ENCODE measurements at places on chromosomes 7 and 10.

DNA sequence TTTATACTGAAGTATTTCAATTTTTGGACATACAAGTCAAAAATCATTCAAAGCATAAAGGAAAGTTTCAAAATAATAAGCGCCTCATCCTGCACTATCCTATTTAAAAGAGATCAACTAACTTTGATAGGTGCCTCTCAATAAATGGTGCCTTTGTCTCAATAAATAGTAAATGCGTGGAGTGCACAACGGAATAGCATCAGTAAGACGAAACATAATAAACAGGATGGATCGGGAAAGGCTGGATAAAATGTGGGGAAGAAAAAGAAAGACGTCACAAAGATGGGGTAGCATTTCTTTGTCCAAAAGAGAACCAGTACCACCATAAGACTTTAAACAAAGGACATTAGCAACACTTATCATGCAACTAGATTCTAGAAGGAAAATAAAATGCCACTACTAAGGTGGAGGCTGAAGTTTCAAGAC, 571 bp upstream of the PRKAR2B start:
- DNase-seq = no peak

- no peak for DNase-seq
Measured at GRCh38 chr7:121304102-121304658, 24.6 kb upstream of the WNT16 start.

GRCh38 chr10:91036807-91037411, 116.0 kb upstream of the ANKRD1 start:
- DNase-seq = no peak

DNA sequence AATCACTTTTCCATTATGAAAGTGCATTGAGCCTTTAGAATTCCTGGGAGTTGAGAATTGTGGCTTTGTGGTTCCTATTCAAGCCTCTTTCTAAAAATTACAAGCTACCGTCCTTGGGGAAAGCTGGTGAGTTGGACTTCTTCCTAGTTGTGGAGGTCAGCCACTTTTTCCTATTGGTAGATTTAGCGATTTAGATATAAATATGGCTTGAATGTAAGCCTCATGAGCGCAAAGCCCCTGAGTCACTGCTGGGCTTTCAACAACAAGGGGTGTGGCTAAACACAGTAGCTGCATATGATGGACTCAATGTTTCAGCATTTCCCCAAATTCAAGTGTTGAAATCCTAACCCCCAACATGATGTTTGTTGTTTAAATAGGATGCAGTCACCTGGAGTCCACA, 150.0 kb upstream of the IGFBP3 start:
- no peak for DNase-seq

DNA sequence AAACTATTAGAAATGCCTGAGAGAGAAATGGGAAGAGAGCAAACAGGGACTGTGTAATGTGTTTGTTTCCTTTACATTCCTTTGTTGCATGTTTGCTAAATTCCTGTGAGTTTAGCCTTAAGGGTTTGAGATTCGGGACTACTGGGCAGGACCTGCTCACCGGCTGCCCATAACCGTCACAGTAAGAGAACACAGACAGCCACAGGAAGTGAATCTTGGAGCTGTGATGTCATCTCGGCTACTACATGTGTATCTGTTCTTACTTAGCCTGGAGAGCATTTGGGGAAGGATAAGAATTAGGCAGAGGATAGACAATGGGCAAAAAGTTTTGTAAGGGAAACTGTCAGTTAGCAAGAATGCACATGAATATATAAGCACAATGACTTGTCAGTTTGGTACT, 485.1 kb upstream of the KLF6 start:
- no peak for DNase-seq

- no peak for DNase-seq
Measured at GRCh38 chr7:140585333-140585732, 55.3 kb downstream of the DENND2A start.

GRCh38 chr10:88045096-88045495, 181.7 kb downstream of the PTEN start:
- DNase-seq = no peak

- DNase-seq = no peak
Measured at GRCh38 chr7:39985398-39985918, 35.4 kb downstream of the CDK13 start.

DNA sequence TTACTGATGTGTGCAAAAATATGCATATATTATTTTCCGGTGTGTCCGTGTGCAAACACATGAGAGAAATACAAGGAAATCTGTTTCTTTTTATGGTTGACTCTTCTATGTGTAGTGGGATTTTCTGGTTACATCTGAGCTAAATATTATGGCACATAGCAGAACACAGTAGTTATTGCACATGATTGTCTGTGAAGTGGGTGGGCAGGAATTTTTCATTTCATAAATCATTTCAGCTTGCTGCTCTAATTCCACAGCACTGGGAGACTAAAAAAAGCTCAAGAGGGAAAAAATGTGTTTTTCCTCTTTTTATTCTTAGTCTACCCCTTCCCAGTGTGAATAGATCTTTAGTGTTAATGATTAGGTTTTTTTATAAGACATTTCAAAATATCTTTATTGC, 197.9 kb downstream of the MBL2 start:
- no peak for DNase-seq

DNA sequence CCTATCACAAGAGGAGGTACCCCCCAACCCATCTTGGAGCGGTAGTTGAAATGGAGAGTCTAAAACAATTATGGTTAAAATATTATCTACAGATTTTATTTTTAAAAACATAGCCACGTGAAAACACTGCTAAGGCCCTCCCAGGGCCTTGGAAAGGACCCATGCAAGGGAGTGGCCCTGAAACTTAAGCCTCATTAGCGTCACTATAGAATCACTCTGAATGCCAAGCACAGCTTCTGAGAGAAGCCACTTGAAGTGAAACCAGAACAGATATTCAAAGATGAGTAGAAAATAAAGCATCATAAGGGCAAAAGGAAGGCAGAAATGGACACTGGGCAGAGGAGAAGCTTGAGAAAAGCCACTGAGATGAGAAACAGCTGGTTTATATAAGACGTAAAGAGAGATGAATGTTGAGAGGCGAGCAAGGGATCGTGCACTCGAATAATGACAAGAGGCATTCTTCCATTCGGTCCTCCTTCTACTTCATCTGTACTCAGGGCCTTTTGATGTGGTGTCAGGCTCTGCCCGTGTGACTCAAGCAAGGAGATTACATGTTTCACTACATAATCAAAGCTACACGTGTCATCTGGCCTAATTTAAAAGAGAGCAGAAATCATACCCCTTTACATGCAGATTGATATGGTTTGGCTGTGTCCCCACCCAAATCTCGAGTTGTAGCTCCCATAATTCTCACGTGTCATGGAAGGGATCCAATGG, 33.4 kb upstream of the SLC39A12 start:
- no peak for DNase-seq

- DNase-seq = no peak
Measured at GRCh38 chr7:140623980-140624379, 16.6 kb downstream of the DENND2A start.

- no peak for DNase-seq
Measured at GRCh38 chr7:71026680-71027079, 105.3 kb upstream of the GALNT17 start.

DNA sequence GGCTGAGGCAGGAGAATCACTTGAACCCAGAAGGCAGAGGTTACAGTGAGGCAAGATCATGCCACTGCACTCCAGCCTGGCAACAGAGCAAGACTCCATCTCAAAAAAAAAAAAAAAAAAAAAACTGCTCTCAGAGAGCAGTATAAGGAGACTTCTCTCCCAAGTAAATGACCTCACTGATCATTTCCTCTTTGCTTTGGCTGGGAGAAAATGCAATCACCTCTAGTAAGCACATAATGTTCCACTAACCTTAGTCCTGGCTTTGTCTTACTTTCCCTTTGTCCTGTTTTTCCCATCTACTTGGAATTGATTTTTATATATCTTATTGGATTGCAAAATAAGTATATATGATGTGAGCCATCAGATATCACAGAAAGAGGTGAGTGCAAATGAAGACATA, 2.5 kb downstream of the SLC25A13 start:
- DNase-seq = no peak

- DNase-seq = no peak
Measured at GRCh38 chr7:105473163-105473562, 48.9 kb downstream of the PUS7 start.

- no peak for DNase-seq
Measured at GRCh38 chr10:73423309-73423708, 9.5 kb upstream of the ANXA7 start.

GRCh38 chr7:36045326-36045725, 107.7 kb upstream of the EEPD1 start:
- no peak for DNase-seq

GRCh38 chr7:2573761-2574160, 15.0 kb downstream of the IQCE start:
- no peak for DNase-seq

DNA sequence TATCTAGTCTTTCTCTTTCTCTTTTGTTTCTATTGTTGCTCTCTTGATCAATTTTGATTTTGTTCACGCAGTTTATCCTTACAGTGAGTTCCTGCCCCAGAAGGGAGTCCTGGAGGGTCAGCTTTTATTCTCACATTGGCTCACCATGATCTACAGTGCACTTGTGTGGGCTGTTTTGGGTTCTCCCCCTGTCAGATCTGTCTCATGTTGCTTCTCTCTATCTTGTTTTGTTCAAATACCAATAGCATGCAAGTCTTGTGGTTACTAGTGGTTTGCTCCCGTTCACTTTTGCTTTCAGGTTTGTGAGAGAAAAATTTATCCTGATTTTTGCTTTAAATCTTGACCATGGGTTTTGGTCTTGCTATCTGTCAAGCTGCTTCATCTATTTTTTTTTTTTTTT, 74.3 kb downstream of the PTN start:
- no peak for DNase-seq

GRCh38 chr7:127995156-127995880, 35.9 kb downstream of the LRRC4 start:
- DNase-seq = no peak

GRCh38 chr7:120462991-120463390, 190.0 kb downstream of the KCND2 start:
- no peak for DNase-seq

- no peak for DNase-seq
Measured at GRCh38 chr10:37619336-37619735, 238.1 kb downstream of the ZNF248 start.

GRCh38 chr10:3735175-3735574, 49.8 kb downstream of the KLF6 start:
- no peak for DNase-seq

- DNase-seq = no peak
Measured at GRCh38 chr7:126948664-126949063, 304.1 kb downstream of the GRM8 start.

- DNase-seq = no peak
Measured at GRCh38 chr7:126843336-126843735, 409.4 kb downstream of the GRM8 start.

GRCh38 chr10:122543676-122544445, 16.7 kb upstream of the DMBT1 start:
- no peak for DNase-seq

DNA sequence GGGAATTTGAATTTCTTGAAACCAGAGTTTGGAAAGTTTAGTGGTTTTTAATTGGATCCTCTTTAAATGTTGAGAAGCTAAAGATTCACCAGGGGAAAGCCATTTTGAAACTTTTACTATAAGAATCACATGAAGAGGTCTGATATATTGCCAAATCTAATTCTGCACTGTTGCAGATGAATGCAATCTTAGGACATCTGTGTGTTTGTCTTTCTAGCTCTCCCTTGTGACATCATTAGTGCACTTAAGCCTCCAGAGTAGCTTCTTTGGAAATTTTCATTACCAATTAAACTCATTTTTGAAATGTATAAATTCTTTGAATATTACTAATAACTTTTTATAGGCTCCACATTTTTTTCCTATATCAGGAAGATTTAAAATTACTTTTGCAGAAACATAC, 160.2 kb downstream of the BICC1 start:
- DNase-seq = no peak

DNA sequence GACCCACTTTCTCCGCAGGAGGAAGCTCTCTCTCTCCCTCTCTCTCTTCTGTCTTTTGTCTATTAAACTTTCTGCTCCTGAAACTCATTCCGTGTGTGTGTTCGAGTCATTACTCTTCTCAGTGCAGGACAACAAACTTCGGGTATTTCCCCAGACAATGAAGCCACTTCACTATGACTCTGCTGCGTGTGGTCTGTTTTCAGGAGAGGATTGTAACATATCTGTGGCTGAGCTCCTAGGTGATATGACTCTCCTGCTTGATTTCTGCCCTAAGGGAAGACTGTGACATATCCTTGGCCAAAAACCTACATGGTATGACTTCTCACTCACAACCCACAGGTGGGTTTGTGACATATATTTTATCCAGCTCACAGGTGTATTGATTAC, 39.9 kb upstream of the ZNF107 start:
- no peak for DNase-seq

DNA sequence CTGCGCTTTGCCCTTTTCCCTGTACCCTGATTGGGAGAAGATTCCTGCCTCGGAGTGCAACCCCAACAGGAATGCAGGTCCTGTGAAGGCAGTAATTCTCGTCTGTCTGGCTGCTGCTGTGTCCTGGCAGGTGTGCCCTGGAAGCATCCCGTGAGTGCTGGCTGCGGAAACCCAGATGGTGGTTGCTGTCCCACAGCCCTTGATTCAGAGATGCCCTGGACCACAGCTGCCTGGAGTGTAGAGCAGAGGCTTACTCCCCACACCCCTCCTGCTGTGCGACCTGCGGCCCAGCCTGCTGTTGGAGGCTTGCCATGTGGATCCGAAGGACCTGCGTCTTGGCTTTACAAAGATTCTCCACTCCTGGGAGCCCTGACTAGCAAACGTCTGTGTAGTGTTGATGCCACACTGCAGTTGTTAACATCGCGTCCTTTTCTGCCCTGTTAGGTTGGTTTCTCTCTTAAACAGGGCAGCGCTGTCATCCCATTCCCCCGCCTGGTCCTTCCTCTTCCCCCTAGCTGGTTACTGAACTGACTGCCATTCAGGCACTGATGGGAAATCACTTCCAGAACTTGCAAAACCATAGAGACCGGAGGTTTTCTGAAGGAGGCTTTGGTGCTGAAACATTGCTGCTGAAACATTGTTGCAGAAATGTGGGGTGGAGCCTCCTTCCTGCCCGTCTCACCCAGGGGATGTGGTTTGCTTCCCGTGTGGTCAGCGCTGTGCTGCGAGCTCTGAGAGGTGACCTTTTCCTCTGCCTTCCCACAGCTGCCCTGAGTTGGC, 53.3 kb downstream of the DNAJB6 start:
- DNase-seq = no peak

- DNase-seq = no peak
Measured at GRCh38 chr7:55903985-55904759, 16.9 kb downstream of the ZNF713 start.

- DNase-seq = no peak
Measured at GRCh38 chr10:69634759-69635425, 4.8 kb downstream of the FAM241B start.

GRCh38 chr7:32020551-32021159, 49.6 kb downstream of the PDE1C start:
- DNase-seq = no peak

All from CD8-positive, alpha-beta memory T cell (primary cell).